ENCODE measurements at places on chromosomes 13 and 19. TPM values are rescaled to one million over a fixed set of nuclear protein-coding genes. Genes with fewer than 3 reads are reported as not detected.
A peak's percentile ranks its signal among the peaks of the same experiment; 100 is the strongest.

Gene BLVRB
- total RNA-seq: 27.1 TPM

DNA sequence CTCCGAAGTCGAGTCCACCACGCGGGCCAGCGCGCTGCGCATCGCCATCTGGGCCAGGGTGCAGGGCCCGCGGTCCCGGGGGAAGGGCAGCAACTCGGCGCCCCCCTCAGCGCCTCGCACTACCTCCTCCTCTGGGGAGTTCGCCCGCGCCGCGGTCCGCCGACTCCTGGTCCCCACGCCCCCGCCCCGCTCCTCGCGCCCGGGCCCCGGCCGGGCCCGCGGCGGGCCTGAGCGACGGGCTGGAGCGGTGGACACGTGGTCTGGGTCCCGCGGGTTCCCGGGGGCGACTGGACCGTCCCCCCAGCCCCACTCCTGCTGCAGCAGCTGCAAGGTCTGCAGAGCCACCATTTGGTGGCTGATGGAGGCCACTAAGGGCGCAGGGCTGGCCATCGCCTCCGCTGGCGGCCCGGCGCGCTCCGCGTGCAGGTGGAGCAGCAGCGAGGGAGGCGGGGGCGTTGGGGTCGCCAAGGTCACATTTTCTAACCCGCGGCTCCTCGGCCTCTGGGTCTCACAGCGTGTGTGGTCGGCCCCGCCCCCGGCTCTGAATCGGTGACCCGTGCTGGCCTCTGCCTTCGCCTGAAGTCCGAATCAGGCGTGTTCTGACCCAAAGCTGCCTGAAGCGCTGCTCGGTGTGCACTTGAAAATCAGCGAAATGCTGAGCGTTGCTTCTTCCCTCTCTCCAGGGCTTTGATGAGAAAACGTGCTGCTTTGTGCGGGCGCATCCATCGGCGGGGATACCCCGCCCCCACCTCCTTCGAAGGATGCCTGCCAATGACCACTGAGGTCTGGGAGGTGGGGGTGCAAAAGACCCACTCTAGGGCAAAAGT is at the start of gene DLEU7:
Gene DLEU7 (minus strand): TSS at position 436 of the 827 bp plus-strand sequence. CDS start 46 bp downstream, at position 390.
- H3K4me3 ChIP-seq: peak within 1 kb of the TSS; percentile 40
- H3K27me3 ChIP-seq: peaks cover 5% of the 10 kb centered on the region
- H3K36me3 ChIP-seq: no peaks in the 10 kb centered on the region
- no peak for DNase-seq

DNA sequence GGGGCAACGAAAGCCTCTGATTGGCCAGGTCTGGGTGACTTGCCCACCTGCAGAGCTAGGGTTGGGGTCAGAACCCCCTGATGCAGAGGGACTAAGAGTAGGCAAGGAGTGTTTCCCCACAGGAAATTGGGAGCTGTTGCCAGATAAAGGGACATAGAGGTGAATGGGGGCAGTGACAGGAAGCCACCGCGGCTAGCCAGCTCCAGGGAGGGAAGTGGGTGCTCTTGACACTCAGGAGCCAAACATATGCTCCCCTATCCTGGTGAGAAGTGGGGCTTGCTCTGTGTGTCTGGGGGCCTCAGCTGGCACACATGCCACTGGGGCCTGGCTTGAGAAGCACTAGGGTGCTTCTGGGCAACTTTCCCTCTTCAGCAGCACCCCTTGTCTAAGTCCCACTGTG is 26.0 kb downstream of the WDR88 start:
- no peak overlapping the region for H3K27ac ChIP-seq
- H3K27me3 ChIP-seq: no peaks in the 10 kb centered on the region
- no peaks in the 10 kb centered on the region for H3K4me1 ChIP-seq
- no peaks in the 10 kb centered on the region for H3K36me3 ChIP-seq
- H3K4me3 ChIP-seq: no peak overlapping the region

Gene TFPT
- 21.6 TPM for total RNA-seq

DNA sequence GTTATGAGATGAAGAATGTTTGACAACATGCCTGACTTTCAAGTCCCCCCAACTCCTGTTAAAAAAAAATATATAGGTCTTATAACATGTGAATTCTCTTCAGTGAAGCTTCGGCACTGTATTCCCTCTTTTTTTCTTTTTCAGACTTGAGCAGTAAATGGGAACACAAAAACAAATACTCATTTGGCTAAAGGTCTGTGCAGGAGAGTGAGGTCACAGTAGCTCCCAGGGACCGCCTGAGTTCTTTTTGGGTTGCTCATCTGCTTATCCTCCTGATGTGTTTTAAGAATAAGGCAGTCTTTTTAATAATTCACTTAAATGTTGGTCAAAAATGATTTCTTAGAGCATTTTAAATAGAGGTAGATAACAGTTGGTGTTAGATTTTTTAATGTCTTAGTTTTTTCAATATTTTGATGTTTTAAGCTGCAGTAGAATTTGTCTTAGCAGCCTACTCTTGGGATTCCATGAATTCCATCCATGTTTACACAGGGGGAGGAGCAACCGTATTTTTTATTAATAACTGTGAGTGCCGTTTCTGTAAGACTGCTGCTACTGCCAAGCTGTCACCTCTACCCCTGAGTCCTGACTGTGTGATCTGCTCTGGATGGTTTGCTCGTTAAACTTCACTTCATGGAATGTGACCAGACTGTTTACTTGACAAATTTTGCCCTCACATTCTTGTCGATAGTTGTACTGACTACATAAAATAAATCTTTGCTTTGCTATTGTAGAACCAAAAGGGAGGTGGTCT is 14.9 kb downstream of the HNRNPM start:
- peak overlapping the region; percentile 38 for H3K4me3 ChIP-seq
- H3K4me1 ChIP-seq: peaks cover 32% of the 10 kb centered on the region
- peak overlapping the region; percentile 78 for H3K27ac ChIP-seq
- H3K36me3 ChIP-seq: peaks cover 27% of the 10 kb centered on the region
- peak; percentile 75 for DNase-seq
- no peaks in the 10 kb centered on the region for H3K27me3 ChIP-seq

- no peaks in the 10 kb centered on the region for H3K36me3 ChIP-seq
- no peak overlapping the region for H3K27ac ChIP-seq
- no peak for DNase-seq
- no peaks in the 10 kb centered on the region for H3K27me3 ChIP-seq
- H3K4me1 ChIP-seq: peaks cover 19% of the 10 kb centered on the region
- H3K4me3 ChIP-seq: no peak overlapping the region
Observed at GRCh38 chr13:29917650-29918049, 67.2 kb upstream of the UBL3 start.

- H3K27me3 ChIP-seq: no peaks in the 10 kb centered on the region
- H3K36me3 ChIP-seq: no peaks in the 10 kb centered on the region
- no peak for DNase-seq
- peaks cover 13% of the 10 kb centered on the region for H3K4me1 ChIP-seq
Observed at GRCh38 chr19:5826531-5827341, 12.8 kb downstream of the FUT6 start.

- no peaks in the 10 kb centered on the region for H3K27me3 ChIP-seq
- H3K4me1 ChIP-seq: peaks cover 12% of the 10 kb centered on the region
- H3K36me3 ChIP-seq: no peaks in the 10 kb centered on the region
- H3K27ac ChIP-seq: peak overlapping the region; percentile 97
- H3K4me3 ChIP-seq: peak overlapping the region; percentile 82
- DNase-seq: peak; percentile 53
Observed at GRCh38 chr13:74136084-74136658, 2.0 kb upstream of the KLF12 start.

- H3K27ac ChIP-seq: no peak overlapping the region
- DNase-seq: no peak
- no peaks in the 10 kb centered on the region for H3K36me3 ChIP-seq
- no peaks in the 10 kb centered on the region for H3K27me3 ChIP-seq
- H3K4me1 ChIP-seq: no peaks in the 10 kb centered on the region
- H3K4me3 ChIP-seq: no peak overlapping the region
Observed at GRCh38 chr13:65582160-65582559, 1648.0 kb downstream of the PCDH9 start.

- H3K4me1 ChIP-seq: no peaks in the 10 kb centered on the region
- no peak overlapping the region for H3K27ac ChIP-seq
- no peak overlapping the region for H3K4me3 ChIP-seq
- no peaks in the 10 kb centered on the region for H3K27me3 ChIP-seq
- no peak for DNase-seq
Observed at GRCh38 chr19:34380639-34381241, 15.7 kb downstream of the GPI start.

- no peaks in the 10 kb centered on the region for H3K27me3 ChIP-seq
- no peak overlapping the region for H3K27ac ChIP-seq
- peaks cover 19% of the 10 kb centered on the region for H3K4me1 ChIP-seq
- peak; percentile 23 for DNase-seq
Observed at GRCh38 chr13:51849145-51850101, 4.4 kb upstream of the TMEM272 start.

GRCh38 chr13:47665043-47665442 is 336.0 kb downstream of the SUCLA2 start:
- DNase-seq: no peak
- H3K4me3 ChIP-seq: no peak overlapping the region
- no peaks in the 10 kb centered on the region for H3K27me3 ChIP-seq

GRCh38 chr13:59261928-59262488 is 901.7 kb downstream of the DIAPH3 start:
- H3K36me3 ChIP-seq: no peaks in the 10 kb centered on the region
- no peak for DNase-seq
- no peak overlapping the region for H3K27ac ChIP-seq
- H3K4me3 ChIP-seq: no peak overlapping the region
- no peaks in the 10 kb centered on the region for H3K4me1 ChIP-seq
- no peaks in the 10 kb centered on the region for H3K27me3 ChIP-seq

Gene TUBB4A
- total RNA-seq: 0.75 TPM

Gene C1QTNF9B
- not detected for total RNA-seq

DNA sequence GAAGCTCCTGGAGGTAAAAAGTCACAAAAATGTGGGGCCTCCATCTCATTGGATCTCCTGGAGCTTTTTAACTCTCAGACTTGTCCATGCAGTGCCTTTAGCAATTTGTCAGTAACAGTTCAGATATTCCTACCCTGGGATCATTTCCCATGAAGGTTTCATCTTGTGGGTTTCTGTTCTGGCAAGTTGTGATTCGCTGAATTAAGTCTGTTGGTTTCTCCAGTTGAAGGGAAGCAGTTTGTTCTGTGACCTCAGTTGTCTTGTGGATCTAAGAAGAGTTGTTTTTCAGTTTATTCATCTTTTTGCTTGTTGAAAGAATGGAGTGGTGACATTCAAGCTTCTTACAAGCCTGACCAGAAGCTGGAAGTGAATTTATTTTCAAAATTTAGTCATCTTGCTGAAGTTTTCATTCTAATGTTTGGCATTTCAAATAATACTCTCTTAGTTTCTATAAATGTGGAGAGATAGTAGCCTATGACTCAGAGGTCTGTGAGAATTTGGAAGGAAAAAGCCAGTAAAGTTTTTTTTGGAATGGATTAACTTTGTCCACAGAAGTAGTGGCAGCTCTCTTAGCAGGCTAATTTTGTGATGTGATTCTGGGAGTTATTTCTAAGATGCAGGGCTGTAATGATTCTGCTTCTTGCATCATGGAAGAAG is 120.1 kb upstream of the CSNK1A1L start:
- peak; percentile 70 for DNase-seq
- H3K27ac ChIP-seq: peak overlapping the region; percentile 70
- no peaks in the 10 kb centered on the region for H3K36me3 ChIP-seq
- H3K4me3 ChIP-seq: no peak overlapping the region
- peaks cover 9% of the 10 kb centered on the region for H3K4me1 ChIP-seq

Gene ITM2B
- 418 TPM for total RNA-seq

- H3K4me3 ChIP-seq: no peak overlapping the region
- no peaks in the 10 kb centered on the region for H3K36me3 ChIP-seq
- H3K4me1 ChIP-seq: no peaks in the 10 kb centered on the region
- no peak for DNase-seq
Observed at GRCh38 chr13:40465015-40465390, 201.4 kb downstream of the FOXO1 start.

DNA sequence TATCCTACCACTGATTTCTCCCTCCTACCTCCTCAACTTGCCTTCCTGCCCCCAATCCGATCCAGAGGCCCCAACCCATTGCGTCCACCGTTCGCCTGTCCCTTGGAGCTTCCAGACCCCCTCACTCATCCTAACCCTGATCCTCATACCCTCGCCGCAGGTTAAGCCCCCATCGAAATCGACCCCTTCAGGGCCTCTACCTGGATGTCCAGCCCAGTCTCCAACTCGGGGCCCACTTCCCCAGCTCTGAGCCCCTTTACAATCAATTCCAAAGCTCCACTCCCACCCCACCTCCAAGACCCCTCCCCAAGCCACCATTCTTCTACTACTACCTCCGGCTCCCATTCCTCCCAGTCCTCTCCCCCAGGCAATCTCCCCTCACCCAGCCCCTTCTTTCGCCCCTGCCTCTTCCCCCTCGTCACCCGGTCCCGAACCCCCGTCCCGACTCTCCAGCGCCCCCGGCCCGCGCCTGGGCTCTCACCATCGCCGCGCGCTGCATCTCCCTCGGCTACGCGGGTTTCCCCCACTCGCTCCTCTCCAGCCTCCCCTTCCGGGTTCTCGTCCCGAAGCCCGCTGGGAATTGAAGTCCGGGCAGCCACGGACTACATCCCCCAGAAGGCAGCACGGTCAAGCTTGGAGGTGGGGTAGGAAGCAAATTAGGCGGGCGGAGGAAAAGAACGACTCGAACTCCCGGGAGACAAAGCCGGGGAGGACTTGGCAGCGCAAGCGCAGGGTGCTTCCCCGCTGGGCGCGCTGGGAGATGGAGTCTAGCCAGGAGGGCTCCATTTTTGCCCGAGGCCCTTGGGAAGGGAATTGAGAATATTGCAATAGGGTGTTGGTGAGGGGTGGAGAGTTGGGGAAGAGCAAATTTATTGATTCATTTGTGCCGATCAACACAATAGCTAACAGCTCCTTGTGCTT is at the start of gene FBXO46:
Gene FBXO46 (minus strand): TSS at position 529 of the 921 bp plus-strand sequence. CDS start 17,401 bp downstream, outside the sequence.
- no peaks in the 10 kb centered on the region for H3K4me1 ChIP-seq
- peak within 1 kb of the TSS; percentile 36 for H3K27ac ChIP-seq
- H3K36me3 ChIP-seq: no peaks in the 10 kb centered on the region
- no peaks in the 10 kb centered on the region for H3K27me3 ChIP-seq
- DNase-seq: peak; percentile 95
- H3K4me3 ChIP-seq: peak within 1 kb of the TSS; percentile 97

GRCh38 chr19:28656644-28657043 is 556.3 kb downstream of the UQCRFS1 start:
- H3K4me1 ChIP-seq: no peaks in the 10 kb centered on the region
- no peak for DNase-seq
- no peaks in the 10 kb centered on the region for H3K36me3 ChIP-seq
- H3K4me3 ChIP-seq: no peak overlapping the region
- no peak overlapping the region for H3K27ac ChIP-seq

Gene KLK14
- total RNA-seq: 0.31 TPM
